Mesenteric fat pad (tissue), 1 donor: ENCODE measurements at places on chromosomes 12 and 14. TPM values are rescaled to one million over a fixed set of nuclear protein-coding genes. Genes with fewer than 3 reads are reported as not detected.

The RPGRIP1 gene
- 0.80 TPM for total RNA-seq

The LRRC10 gene
- not detected for total RNA-seq

The HNF1A gene
- total RNA-seq: not detected

The KLRC3 gene
- not detected for total RNA-seq

The EPYC gene
- total RNA-seq: not detected

The LALBA gene
- not detected for total RNA-seq

The AMHR2 gene
- total RNA-seq: not detected

The FGF23 gene
- total RNA-seq: not detected

The ACSS3 gene
- total RNA-seq: 36.2 TPM

The KDM5A gene
- 53.0 TPM for total RNA-seq

The AJUBA gene
- 6.0 TPM for total RNA-seq

The MAP3K9 gene
- 0.26 TPM for total RNA-seq

The HOXC6 gene
- total RNA-seq: 0.74 TPM

The DPY19L2 gene
- 6.2 TPM for total RNA-seq

The RNASE7 gene
- total RNA-seq: 0.39 TPM

The SLC10A1 gene
- total RNA-seq: not detected

The CAPZA3 gene
- total RNA-seq: not detected

The CCDC184 gene
- total RNA-seq: 0.35 TPM

The NXPH4 gene
- total RNA-seq: 1.4 TPM

The KCNA5 gene
- 0.13 TPM for total RNA-seq

The SERPINA3 gene
- total RNA-seq: 139 TPM

The BATF gene
- 8.1 TPM for total RNA-seq

The CRIP2 gene
- total RNA-seq: 82.8 TPM
